GM04504 (cell line): ENCODE measurements at places on chromosomes 1 and 21.

- DNase-seq = no peak
Measured at GRCh38 chr1:223756806-223757700, 44.7 kb downstream of the CAPN2 start.

- peak; percentile 38 for DNase-seq
Measured at GRCh38 chr1:76330991-76331603, 256.6 kb downstream of the ST6GALNAC3 start.

GRCh38 chr1:21935891-21936365 is 1.2 kb downstream of the HSPG2 start:
- DNase-seq = no peak

- no peak for DNase-seq
Measured at GRCh38 chr1:33377756-33378155, 53.1 kb downstream of the PHC2 start.

DNA sequence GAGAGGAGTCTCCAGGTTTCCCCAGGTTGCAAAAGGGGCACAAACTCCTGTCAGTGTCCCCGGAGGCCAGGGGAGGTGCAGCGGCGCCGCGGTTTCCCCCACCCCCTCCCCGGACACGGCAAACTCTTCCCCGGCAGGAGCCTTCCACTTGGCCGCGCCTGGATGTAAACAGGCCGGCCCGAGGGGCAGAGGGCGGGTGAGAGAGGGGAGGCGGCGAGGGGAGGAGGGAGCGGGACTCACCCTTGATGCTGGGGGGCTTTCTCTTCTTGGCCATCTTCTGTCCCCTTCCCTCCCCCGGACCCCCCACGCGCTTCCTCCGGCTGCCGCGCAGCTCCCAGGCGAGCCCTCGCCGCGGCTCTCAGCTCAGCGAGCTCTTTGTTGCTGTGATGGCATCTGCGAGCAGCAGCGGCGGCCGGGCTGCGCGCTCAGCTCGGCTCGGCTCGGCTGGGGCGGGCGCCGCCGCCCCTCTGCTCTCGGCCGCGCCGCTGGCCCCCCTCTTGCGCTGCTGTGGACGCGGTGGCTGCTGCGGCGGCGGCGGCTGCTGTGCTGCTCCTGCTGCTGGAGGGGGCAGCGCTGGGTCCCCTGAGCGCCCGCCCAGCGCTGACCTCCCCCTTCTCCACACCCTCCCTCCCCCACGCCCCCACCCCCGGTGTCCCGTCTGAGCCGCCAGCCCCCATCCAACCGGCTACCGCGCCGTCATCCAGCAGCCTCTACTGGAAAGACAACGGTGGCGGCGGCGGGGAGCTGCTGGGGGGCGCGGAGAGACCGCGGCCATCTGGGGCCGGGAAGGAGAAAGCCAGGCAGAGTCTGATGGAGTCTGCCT is 4.9 kb upstream of the SLC44A5 start:
- DNase-seq = no peak

DNA sequence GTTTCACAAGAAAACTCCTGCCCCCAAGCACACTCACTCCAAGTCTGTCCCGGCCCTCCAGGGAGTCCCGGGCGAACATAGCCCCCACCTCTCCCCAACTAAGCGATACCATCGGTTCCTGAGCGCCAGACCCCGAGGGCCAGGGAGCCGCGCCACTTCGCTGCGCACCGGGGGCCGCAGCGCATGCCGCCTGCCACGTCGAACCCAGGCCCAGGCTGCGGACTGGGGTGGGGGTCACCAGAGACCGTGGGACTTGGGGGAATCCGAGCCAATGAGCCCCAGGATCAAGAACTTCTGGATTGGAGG is 801 bp downstream of the RSPO1 start:
- DNase-seq = no peak
